ENCODE measurements at places on chromosomes 6 and 20.

DNA sequence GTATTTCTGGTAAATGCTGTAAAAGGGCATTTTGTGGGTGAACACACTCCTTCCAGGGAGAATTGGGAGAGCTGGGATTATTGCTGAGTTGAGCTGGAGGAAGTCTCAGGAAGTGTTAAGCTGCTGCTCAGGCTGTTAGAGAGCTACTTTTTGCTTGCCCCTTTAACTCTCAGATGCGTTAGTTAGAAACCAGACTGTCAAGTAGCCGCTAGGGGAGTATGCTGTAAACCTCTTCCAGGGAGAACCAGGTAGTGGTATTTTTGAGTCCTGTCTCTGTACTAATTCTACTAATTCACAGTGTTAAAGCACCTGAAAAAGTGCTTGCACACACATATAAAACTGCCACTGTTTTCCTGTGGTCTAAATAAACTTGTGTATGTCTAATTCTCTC is 6.6 kb upstream of the GFRAL start:
- no peak for DNase-seq

GRCh38 chr6:99148111-99148510 is 200.4 kb upstream of the FBXL4 start:
- no peak for DNase-seq

- no peak for DNase-seq
These were observed 32.8 kb downstream of the KCNK17 start for GRCh38 chr6:39281312-39281980.

DNA sequence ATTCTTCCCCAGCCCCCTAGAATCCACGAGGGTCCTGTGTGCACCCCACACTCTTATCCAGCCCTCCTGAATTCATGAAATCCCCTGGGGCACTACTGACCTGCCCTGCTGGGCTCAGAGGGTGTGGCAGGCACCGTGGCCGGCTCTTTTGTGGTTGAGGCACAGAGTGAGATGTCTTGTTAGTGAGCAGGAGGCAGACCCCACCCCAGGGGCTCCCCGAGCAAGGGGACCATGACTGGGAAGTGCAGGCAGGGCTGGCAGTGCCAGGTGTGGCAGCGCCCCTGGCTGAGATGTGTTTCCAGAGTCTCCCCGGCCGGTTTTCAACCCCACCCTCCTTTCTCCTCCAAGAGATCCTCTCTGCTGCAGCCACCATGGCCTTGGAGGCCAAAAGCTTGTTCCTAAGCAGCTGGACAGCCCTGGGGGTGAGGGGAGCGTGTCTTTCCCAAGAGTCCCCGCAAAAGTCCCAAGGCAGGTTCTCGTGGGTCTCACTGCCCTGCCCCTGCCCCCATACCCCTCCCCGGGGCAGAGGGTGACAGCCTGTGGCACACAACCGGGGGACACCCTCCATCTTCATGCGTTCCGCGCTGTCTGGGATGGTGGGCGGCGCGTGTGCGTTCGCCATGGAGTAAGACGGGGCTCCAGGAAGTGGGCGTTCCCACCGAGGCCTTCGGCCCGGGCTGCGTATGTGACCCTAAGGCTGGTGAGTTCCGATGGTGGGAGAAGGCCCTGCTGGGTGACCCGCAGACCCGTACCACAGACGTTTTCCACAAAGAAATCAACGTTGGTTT is 208.9 kb downstream of the TAF4 start:
- DNase-seq = no peak

DNA sequence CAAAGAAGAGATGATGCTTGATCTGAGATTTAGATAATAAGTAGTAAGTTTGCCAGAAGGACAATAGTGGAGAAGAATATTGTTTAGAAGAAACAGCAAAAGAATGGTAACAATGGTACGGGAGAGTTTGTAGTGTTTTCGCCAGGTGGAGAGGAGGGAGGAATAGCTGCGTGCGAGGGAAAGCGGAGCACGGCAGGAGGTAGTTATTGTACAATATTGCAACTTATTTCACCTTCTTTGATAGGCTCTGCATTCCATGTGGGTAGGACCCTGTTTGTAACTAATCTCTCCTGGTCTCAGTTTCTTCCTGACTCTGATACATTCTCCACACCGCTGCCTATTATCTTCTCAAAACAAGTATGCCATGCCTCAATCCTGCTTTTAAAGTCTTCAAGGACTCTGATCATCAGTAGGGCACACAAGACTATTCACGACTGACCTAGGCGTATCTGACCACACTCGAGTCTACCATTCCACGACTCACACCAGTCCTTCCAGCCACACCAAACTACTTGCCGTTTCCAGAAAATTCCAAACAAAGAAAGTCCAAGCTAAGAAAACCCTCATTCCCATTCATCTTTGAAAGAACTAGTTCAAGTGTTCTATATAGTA is 1.1 kb downstream of the PPIL4 start:
- DNase-seq = no peak

- no peak for DNase-seq
These were observed 69.8 kb downstream of the DZANK1 start for GRCh38 chr20:18397030-18397429.

GRCh38 chr6:82361631-82362030 is 2.0 kb upstream of the TPBG start:
- no peak for DNase-seq

DNA sequence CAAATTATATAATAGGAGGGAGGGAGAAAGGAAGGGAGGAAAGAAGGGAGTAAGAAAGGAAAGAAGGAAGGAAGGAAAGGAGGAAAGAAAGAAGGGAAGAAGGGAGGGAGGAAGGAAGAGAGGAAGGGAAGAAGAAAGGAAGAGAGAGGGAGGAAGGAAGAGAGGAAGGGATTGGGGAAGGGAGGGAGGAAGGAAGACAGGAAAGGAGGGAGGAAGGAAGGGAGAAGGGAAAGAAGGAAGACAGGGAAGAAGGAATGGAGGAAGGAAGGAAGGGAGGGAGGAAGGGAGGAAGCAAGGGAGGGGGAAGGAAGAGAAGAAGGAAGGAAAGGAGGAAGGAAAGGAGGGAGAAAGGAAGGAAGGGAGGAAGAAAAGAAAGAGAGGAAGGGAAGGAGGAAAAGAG is 660.5 kb downstream of the EPM2A start:
- DNase-seq = no peak

- no peak for DNase-seq
These were observed 55.7 kb downstream of the PLCB1 start for GRCh38 chr20:8187740-8188139.

GRCh38 chr20:32037929-32038328 is 14.1 kb upstream of the HCK start:
- no peak for DNase-seq

GRCh38 chr6:35181933-35182612 is 31.7 kb upstream of the SCUBE3 start:
- DNase-seq = no peak

DNA sequence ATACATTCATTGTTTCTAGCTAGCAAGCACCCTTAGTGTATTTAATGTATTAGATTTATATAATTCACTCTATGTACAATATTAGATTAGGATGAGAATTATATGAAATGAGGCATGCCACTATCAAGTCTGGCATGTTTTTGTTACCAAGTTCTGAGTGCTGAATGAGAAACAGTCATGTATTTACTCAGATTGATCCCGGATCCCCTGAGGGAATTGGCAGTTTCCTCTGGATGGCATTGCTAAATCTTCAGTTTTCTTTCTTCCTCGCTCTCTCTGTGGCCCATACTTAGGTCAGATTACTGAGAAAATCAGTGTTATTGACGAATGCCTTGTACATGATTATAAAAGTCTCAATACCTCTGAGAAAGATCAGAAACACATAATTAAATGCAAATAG is 66.6 kb downstream of the CDKAL1 start:
- no peak for DNase-seq

DNA sequence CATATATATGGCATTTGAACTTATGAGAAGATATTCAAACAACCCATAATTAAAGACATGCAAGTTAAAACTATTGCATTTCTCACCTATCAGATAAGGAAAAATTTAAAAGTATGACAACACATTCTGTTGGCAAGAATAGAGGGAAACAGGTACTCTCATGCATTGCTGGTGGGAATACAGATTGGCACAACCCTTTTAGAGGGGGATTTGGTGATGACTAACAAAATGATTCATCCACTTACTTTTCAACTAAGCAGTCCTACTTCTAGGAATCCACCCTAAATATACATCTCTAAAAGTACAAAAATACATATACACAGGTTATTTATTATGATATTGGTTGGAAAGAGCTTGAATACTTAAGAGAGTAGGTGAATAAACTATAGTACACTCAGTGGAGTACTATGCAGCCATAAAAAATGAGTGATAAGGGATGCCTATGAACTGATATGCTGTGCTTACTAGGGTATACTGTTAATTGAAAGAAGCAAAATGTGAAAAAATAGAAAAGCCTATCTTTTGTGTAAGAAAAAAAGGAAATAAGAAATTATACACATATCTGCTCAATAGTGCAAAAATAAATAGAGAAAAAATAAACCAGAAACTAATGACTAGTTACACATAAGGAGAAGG is 42.2 kb downstream of the ADAT2 start:
- no peak for DNase-seq

- DNase-seq = no peak
These were observed 392.4 kb upstream of the HS3ST5 start for GRCh38 chr6:114735025-114735735.

- DNase-seq = no peak
These were observed 9.8 kb upstream of the NDUFAF4 start for GRCh38 chr6:96907498-96907897.

- DNase-seq = no peak
These were observed 322.6 kb upstream of the MOCS1 start for GRCh38 chr6:40256831-40257230.

DNA sequence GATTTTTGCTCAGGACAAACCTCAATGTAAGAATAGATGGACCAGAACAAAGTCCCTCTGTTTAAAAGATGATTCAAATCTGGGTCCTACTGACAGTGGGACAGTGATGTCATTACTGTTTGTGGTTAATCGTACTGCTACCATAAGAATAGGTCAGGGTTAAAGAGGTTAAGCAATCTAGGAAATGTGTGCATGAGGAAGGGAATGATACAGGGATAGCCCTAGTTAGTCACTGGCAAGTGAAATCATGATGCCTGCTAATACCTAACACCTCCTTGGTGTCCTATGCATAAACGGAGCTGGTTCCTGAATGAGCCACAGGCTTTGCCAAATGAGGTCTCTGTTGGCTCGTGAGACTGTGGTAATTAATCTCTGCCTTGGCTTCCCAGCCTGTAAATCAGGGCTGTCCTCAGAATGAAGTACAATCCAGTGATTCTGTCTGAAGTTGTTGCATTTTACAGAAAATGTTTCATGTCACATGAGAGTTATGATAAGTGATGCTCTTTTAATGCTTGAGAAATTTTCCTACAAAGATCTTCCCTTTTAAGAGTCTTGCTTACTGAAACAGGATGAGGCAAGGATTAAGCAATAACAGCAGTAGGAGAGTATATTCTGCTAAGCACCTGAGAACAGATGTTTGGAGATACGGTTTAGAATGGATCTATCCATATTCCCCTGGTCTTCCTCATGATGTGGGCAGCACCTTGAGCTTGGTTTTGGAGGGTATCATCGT is 3.8 kb downstream of the MEP1A start:
- DNase-seq = no peak

DNA sequence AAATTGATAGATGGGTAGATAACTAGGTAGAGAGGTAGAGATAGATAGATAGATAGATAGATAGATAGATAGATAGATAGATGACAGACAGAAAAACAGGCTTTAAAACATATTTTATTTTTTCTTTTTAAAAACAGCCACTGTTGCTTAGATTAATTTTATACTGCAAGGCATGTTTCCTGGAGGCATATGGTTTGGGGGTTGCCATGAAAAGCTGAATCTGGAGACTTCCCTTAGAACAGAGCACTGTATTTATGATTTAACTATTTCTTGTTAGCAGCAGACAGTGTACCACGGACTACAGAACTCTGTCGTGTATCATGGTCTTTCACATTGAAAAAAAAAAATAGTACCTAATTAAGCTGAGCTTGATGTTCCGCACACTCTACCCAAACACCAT is 38.8 kb downstream of the METTL24 start:
- no peak for DNase-seq

DNA sequence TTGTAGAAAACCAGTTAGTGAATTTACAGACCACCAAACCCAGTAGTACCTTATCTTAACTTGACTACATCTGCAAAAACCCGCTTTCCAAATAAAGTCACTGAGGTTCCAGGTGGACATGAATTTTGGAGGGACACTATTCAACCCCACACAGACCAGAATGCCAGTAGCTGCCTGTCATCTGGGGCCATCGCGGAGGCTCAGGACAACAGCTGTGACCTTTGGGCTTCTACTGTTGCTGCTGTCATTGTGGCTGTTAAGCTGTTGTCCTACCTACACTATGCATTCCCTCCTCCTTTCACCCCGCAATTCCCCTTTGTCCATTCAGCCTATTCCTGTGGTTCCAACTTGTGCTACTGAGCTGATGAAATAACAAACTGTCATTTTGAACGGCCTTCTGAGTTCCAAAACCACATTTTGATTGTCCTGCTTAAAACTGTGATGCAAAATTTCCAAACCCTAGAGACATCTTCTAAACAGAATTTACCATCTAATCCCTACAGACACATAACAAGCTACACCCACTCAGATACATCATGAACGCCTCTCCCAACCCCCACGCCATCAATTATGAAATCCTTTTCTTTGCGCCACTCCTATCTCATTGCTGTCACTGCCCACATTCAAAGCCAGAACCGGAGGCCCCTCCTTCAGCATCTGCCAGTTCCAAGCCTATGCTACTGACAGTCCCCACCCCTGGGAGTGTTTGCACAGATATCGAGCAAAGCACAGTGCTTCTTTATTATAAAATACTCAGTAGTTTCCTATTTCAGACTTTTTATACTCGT is 125.0 kb downstream of the C6orf118 start:
- DNase-seq = no peak

DNA sequence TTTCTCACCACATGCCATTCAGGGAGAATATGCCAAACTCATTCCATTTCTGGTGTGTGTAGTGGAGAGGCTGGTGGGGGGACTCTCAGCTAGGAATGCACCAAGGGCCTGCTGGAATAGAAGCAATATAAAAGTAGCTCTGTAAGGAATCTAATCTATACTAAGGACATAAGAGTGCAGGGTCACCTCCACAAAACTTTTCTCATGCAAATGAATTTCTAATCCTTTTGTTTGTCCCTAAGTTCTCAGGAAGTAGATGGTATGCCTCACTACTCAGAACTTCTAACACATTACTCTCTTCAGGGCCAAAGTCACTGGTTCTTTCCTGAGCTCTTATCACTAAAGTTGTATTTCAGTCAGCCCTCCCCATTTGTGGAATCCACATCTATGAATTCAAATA is 427.2 kb downstream of the C6orf118 start:
- no peak for DNase-seq

GRCh38 chr6:126698732-126699240 is 358.9 kb downstream of the CENPW start:
- DNase-seq = no peak

GRCh38 chr6:26501482-26501986 is 1.4 kb downstream of the BTN1A1 start:
- DNase-seq = peak; percentile 11

GRCh38 chr6:138162955-138163575 is 1.3 kb downstream of the ARFGEF3 start:
- no peak for DNase-seq

GRCh38 chr6:131792091-131792496 is 15.7 kb upstream of the ENPP1 start:
- DNase-seq = no peak

- no peak for DNase-seq
These were observed 18.3 kb upstream of the ADGRF4 start for GRCh38 chr6:47680051-47680450.
